NCI-H345 (cell line): ENCODE measurements at places on chromosomes 7 and 10.

DNA sequence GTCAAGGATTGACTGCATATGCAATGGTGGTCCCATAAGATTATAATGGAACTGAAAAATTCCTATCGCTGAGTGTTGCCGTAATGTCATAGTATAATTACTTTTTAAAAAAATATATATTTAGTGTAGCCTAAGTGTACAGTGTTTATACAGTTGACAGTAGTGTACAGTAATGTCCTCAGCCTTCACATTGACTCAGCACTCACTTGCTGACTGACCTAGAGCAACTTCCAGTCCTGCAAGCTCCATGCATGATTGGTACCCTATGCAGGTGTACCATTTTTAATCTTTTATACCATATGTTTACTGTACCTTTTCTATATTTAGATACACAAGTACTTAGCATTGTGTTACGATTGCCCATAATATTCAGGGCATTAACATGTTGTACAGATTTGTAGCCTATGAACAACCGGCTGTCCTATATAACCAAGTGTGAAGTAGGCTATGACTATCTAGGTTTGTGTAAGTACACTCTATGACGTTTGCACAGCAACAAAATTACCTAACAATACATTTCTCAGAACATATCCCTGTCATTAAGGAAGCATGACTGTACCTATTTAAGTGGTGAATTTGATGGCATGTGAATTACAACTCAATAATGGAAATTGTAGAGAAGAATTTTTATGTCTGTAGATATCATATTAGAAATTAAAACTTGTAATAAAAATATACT is 40.9 kb downstream of the CCNY start:
- DNase-seq, result no peak

DNA sequence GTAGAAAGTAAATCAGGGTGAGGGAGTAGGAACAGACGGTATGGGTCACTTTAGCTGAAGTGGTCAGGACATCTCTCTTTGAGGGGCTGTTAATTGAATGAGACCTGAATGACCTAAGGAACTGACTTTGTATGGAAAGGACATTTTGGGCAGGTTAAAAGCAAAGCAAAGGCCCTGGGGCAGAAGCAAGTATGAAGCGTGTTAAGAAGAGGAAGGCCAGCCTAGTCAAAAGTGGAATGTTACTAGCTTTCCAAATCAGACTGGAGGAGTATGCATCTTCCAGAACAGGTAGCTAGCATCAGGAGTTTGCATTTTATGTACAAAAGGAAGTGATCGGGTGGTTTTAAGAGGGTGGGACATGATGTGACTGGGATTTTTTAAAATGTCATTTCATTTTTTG is 70.9 kb upstream of the PCGF5 start:
- no peak for DNase-seq

DNA sequence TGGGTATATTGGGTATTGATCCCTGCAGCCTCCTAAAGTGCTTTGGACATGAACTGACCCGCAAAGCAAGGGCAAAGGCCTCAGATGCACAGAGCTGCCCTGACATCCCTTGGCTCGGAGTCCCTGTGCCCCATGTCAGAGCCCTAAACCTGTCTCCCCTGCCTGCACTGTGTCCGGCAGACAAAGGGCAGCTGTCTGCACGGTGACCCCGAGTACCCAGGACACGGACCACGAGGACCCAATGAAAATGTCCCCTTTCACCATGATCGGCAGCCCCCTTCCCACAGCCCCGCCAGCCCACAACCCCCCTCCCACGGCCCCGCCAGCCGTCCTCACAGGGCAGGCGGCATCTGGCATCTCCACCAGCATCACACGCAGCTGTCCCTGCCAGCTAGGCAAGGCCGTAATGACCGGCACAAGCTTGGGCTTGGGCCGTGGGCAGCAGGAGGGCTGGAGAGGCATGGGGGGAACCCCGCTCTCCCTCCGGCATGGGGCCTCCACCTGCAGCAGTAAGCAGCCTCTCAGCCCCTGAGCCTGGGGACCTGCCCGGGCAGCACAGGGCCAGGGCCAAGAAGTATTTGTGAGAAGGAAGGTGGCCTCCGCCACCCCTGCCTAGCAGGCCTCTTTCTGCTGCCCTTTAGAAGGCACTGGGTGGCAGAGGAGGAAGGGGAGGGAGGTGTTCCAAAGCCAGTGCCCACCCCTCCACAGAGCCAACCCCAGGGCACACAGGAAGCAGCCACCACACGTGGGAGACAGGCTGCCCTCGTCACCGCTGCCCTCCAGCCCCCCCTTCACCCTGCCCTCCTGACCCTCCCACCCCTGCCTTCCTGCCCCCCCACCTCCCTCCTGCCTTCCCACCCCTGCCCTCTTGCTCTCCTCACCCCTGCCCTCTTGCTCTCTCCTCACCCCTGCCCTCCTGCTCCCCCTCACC is 10.1 kb downstream of the NUDT1 start:
- DNase-seq, result no peak

DNA sequence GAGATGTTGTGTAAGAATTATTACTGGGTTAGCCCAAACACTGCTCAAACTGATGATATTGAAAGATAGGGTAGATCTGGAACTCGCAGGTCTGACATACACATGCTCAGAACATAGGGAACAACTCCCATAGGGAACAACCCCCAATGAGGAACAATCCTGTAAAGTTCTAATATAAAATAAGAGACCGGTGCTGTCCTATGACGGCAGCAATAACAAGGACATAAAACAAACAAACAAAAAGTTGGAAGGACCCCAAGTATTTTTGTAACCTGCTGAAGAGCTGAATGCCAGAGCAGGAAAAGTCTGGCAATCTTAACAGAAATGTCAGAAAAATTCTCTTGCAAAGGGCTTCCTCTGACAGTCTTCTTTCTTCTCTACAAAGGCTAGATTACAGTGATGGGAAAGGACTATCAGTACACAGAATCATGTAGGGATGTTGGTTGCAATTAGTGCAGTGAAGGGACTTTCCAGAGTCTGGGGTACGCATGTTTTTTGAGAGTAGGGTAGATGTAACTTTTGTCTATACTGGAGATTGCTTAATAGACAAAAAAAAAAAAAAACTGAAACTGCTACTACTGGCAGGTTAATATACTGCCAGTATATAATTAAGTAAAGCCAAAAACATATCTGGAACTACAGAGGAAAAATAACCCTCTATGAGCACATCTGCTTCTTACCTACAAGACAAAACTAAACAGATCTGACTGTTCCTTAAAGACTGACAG is 35.5 kb downstream of the IDE start:
- DNase-seq, result no peak

DNA sequence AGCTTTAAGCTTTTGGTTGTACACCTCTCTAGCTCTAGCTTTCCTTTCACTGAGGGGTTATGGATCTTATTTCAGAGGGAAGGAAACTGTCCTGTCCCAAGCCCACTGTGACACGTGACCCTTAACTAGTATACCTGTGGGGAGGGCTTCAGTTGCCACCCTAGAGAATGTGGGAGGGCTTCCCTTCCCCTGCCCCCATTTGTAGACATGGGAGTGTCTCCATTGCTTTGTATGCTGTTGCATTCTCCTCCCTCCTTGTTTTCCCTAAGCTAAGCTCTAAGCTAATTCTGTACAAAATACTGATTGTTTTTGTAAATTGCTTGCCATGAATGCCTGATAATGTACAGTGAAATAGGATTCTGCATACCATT is 11.2 kb downstream of the LUC7L2 start:
- no peak for DNase-seq

- DNase-seq, result no peak
These were observed 6.3 kb downstream of the VPS26A start for GRCh38 chr10:69130251-69130650.

- DNase-seq, result no peak
These were observed 141.5 kb downstream of the EXOC4 start for GRCh38 chr7:133394369-133394768.

- no peak for DNase-seq
These were observed 9.6 kb downstream of the PDZD8 start for GRCh38 chr10:117365612-117366011.

DNA sequence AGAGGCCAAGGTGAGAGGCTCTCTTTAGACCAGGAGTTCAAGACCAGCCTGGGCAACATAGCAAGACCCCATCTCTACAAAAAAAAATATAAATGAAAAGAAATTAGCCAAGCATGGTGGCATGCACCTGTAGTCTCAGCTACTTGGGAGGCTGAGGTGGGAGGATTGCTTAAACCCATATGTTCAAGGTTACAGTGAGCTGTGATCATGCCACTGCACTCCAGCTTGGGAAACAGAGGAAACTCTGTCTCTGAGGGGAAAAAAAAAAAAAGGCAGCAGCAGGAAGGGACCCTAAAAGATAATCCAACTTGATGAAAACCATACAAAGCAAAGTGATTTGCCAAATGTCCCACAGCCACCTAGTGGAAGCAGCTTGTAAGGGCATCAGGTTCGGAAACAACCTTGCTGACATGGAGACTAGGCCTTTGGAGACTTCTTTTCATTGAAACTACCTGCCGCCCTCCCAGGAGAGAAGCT is 15.6 kb upstream of the PBLD start:
- peak; percentile 5 for DNase-seq

DNA sequence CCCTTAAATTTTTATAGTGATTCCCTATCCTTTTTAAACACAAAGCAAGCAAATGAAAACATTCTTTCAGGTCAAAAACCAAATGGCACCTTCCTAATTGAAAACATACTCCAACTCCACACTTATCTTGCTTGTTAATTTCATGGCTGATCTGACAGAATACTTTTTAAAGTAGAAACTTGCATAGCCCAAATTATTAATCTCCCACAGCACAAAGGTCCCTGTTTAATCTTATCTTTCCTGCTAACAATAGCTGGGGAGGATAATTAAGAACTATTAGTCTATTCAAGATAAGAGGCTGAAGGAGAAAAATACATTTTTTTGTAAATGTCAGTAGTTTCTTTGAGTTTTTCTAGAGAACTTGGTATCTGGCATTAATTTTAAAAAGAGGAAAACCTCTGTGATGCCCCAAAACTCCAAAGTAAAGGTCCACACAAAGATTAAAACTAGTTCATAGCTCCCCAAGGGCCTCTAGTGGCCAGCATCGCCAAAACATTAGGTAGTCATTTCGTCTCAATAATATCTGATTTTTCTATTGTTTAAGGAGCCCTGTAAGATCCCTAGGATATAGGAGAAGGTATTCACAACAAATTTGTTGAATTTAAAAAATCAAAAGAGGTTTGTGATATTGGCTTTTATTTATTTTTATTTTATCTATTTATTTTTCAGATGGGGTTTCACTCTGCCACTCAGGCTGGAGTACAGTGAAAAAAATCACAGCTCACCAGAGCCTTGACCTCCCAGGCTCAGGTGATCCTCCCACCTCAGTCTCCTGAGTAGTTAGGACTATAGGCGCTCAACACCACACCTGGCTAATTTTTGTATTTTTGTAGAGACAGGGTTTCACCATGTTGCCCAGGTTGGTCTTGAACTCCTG is 14.7 kb downstream of the CDNF start:
- peak; percentile 9 for DNase-seq

DNA sequence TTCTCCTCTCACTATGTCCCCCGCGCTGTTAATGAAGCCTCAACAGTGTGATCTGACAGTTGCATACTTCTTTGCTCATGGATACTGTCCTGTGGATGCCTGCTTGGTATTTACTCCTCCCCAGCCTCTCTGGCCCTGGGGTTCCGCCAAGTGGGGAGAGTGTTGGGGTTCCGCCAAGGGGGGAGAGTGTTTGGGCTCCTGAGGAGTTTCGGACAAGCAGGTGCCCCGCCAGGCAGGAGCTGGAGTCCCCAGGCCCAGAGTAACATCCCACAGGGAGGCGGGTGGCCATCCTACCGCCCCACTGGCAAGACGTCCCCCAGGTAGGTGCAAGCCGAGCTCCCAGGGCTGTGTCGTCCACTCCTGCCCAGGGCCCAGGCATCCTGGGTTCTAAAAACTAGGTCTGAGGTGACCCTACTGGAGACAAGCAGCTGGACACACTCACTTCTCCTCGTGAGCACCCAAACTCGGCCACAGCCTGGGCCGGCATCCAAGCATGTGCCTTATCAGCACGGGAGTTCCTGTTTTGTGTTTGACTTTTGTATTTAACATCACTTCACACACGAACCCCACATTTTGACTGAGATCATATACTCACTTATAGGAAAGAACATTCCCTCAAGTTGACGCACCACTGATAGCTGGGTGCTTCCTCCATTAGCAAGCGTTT is 34.2 kb downstream of the CAMK2B start:
- DNase-seq, result no peak

DNA sequence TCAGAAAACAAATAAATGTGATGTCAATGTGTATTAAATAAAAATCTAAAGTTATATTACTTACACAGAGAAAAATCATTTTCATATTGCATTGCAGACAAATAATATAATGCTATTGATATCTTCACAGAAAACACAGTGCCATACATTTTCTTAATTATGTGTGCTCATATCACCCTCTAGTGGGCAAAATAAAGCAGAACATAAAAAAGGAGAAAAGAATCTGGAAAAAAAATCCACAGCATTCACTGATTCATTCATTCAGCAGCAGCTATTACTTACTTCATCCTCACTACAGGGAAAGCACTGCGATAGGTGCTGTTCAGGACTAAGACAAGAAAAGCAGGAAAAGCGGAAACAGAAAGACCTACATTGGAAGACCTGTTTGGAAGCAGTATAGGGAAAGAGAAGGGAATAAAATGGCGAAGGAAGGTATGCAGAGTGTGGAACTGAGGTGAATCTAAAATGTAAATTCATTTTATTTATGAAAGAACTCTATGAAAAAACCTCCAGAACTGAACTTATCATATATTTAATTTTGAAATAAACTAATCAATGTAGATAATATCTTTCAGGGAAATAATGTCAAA is 73.2 kb downstream of the POT1 start:
- DNase-seq, result peak; percentile 29

- DNase-seq, result no peak
These were observed 245.0 kb upstream of the SORCS1 start for GRCh38 chr10:107409522-107409921.

DNA sequence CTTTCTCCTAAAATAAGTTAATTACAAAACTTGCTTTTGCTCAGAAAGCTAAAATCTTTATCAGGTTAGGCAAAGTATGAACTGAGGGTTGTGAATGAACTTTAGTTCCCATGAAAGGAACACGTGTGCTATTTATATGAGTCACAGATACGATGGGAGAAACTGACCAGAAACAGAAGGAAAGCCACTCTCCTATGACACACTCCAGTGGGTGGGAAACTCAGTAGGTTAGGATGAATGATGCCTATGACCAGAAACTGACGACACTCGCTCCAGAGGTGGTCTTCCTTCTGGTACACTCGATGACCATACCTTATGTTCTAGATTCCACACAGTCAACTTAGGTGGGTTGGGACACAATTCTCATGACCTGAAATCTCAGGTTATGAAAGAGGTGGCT is 215.7 kb upstream of the INHBA start:
- no peak for DNase-seq

- no peak for DNase-seq
These were observed 26.3 kb downstream of the PAPSS2 start for GRCh38 chr10:87685832-87686574.

DNA sequence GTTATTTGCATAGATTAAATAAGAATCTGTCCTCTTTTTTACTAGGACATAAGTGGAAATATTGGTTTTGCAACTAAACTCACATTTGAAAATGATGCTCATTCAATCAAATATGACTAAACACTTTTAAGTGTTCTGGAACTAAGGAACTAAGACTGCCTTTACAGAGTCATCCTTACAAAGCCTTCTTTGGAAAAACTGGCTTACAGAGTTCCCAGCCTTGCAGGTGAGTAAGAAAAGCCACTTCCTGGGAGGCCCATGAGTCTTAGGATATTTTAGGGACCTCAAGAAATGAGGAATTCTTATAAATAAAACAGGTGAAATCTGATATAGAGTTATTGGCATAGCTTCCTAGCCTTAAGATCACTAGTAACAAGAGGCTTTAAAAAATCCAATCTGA is 135.5 kb downstream of the ALOX5 start:
- no peak for DNase-seq

GRCh38 chr7:8291397-8292141 is 29.6 kb upstream of the ICA1 start:
- no peak for DNase-seq

GRCh38 chr10:80320377-80320776 is 30.9 kb upstream of the MAT1A start:
- DNase-seq, result no peak
